NCI-H1092 (cell line): ENCODE measurements at places on chromosomes 4 and X.

- DNase-seq = no peak
These were observed 136.2 kb downstream of the KIT start for GRCh38 chr4:54793856-54794422.

DNA sequence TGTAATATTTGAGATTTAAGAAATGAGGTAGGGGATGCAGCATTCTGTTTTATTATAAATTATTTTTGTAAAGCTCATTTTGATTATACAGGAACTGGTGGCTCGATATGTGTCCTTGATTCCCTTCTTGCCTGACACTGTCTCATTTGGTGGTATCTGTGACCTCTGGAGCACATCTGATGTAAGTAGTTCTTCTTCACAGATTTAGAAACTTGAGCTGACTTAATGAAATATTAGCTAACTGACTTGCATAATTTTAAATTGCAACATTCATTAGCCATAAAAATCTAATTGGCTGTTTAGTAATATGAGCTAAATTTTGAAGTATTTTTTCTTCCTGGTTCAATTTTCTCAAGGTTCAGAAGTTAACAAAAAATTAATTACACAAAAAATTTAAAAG lies 69.1 kb downstream of the FBXL5 start:
- no peak for DNase-seq

- no peak for DNase-seq
These were observed at the start of gene NDNF for GRCh38 chr4:121072224-121073003. NDNF (minus strand) TSS chr4:121072535; CDS start chr4:121045837, 26,698 bp downstream.

DNA sequence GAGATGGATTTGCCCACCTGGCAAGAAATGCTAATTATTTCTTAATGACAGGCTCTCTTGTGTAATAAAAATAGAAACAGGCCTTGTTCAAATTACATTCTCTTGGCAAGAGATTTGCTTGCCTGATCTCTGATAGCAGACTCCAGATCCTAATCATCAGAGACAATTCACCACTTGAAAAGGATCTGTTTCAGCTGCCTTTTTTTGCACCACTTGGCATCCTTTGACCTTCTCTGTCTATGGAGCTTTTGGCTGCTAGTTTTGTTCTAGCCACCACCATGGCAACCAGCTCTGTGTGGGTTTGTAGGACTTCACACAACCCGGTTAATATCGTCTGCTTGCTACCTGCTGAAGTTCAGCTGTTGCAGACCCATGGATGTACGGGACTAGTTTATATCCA lies 241.1 kb upstream of the TLL1 start:
- peak; percentile 95 for DNase-seq

DNA sequence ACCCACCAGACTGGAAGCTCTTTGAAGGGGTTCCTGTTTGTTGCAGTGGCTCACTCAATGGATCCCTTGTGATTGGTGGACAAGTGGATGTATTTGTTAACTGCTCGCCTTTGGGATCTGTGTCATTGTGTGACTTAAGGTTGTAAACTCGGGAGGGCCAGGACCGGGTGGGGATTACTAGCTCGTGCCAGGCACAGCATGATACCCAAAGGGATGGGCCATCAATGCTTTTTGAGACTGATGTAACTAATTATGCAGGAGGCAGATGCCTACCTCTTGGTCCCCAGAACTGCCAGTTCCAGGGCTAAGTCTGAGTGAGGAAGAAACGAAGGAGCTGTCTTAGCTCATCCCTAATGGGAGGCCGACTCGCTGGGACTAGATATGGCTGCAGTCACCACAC lies 27.7 kb downstream of the UTP14A start:
- no peak for DNase-seq

DNA sequence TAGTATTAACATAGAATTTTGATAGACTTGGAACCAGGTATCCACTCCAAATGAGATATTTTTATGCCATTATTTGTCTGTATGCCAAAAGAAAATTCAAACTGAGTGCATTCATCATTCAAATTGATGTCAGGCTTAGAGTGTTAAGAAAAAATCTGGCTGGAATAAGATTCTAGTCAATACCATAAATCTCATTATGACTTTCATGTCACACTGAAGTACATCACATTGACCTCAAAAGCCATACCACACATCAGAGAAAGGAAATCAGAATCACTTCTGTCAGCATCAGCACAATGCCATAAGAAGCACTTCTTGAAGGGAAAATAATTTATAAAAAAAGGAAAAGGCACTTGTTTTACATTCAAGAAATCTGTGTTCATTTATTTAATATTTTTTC lies 119.0 kb upstream of the BMP3 start:
- no peak for DNase-seq

DNA sequence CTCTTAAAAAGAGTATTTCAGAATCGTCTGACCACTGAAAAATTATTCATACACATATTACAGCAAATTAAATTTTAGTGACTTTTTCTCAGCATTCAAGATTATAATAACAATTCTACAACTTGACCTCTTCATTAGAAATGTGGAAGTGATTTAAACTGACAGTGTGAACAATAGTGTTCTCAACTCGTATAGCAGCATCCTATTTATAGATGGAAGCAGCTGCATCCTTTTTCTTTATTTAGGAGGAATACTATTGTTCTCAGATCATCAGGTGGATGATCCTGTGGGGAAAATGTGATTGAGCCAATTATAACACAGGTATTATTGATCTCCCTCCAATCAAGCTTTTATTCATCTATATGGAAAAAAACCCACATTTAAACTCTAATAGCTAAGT lies 56.7 kb downstream of the RAPGEF2 start:
- DNase-seq = no peak

DNA sequence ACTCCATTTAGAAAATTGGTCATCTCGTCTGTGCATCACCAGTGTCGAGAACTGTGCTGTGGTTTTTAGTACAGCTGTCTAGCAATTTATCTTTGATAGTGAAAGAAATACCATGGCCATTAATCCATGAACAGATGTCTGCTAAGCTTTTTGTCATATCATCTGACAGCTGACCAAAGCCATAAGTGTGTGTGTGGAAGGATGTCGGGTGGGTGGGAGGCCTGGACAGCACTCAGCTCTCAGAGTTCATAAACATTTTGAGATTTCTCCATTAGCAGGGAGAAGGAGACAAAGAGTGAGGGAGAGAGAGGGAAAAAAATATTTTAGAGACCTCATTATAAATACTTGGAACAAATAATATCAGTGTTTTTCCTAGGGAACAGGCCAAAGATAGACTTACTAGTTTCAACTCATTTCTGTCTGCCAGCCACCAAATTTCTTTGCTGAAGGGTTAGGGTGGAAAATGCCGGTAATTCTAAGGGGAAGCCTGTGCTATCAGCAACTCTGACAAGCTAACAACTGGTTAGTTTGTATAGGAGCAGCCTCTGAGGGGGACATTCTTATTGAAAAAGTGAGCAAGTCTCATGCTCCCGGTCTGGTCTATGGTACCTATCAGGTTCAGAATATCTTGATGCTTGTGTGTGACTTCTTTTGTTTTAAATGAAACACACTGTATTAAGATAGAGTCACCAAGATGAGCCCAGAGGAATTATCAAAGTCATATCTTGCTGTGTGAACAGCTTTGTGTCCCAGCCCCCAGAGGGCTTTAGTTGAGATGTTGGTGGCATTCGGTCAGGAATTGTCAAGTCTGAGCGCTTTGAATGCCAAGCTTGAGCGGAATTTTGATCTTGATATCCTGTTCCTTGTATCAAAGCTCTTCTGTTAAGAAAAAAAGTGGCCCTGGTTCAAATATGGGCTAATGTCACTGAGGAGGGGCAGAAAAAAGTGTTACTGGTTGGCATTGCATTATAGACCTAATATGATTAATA lies 41.9 kb upstream of the PDLIM3 start:
- DNase-seq = no peak

DNA sequence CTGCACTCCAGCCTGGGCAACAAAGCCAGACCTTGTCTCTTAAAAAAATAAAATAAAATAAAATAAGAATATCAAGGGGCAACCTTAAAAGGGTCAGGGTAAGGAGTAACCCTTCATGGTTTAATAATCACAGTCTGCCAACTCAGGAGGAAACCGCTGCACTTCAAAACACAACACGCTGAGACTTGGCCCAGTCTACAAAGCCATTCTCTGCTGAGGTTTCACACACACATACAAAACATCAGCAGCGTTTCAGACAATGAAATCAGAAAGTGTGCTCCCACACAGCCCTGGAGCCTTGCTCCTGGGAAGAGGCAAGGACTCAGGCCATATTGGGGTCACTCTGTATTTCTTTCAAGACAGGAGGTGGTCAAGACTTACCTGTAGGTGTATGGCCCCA lies 18.3 kb downstream of the SCARB2 start:
- no peak for DNase-seq

- DNase-seq = no peak
These were observed 327.9 kb downstream of the MAPK10 start for GRCh38 chr4:86031927-86032326.

DNA sequence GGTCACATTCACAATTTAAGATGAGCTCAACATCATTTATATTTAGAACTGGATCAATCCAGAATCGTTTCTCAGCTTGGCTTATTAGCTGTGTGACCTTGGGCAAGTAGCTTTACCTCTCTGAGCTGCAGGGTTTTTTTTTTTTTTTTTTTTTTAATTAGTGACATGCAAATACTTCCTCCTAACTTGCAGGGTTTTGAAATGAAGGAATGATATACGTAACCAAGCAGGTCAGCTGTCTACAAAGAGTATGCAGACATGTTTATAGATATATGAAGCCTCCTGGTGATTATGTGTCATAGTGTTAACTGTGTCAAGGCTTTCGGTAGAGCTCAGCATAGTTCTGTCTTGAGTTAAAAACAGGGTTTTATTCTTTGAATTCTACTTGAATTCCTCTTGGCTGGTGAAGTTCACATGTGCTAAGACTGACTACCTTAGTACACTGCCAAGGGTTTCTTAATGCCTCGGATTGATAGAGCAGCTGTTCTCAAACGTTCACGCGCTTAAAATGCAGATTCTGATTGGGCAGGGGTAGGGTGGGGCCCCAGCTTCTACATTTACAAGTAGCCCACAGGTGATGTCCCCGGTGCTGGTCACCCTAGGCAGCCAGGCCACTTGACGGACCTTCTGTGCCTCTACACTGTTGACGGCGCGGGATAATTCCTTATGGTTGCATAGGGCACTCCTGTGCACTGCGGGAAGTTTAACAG lies 654 bp upstream of the STS start:
- no peak for DNase-seq

- no peak for DNase-seq
These were observed 26.9 kb upstream of the CT47C1 start for GRCh38 chrX:119045884-119046283.

DNA sequence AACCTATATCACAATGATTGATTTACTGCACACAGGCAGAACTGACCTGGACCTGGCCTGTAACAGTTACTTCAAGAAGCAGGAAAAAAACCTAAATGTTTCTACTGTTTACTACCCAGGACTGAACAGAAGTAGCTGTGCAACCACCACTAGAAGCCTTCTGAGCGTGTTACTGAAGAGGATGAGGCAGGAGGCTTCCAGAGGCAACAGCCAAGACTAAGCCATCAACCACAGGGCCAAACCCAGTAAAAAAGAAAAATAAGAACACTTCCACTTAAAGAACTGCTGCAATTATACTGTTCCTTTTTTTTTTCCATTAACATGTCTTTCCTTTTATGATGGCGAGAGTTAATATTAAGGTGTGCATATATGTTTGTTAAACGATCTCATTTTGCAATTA lies 29.4 kb upstream of the TTC29 start:
- no peak for DNase-seq

GRCh38 chr4:105119356-105119755 lies 27.3 kb upstream of the TET2 start:
- no peak for DNase-seq

DNA sequence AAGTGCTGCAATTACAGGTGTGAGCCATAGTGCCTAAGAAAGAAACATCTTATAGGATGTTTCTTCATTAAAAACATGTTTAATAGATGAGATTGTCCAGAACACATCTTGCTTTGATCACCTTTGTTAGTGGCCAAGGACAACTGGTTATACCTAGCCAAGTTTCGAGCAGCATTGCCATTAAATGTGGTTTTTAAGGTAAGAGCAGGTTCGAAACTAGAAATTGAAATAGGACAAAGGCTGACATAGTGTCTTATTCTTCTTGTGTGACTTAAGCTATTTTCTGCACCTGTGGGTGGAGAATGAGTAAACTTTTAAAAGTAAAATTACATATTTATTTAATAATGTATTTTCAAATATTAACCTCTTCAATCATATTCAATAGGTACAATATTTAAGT lies 59.0 kb downstream of the RBPJ start:
- no peak for DNase-seq

DNA sequence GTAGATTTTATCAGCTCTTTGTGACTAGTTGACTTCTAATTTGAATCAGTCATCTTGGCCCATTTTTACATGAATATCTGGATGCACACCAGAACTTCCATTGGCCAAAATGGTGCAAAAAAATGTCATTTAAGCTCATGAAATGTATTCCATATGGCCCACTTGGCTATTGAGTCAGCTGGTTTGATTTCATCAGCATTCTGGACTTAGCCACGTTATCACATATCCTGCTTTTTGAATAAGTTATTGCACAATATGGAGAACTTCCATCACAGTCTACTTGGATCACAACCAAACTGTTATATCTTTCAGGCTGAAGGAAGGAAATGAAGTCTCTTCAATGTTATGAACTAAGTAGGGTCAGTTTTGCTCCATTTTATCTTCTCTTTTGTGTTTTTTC lies 640.6 kb downstream of the PCDH7 start:
- no peak for DNase-seq

- no peak for DNase-seq
These were observed 54.6 kb upstream of the HHIP start for GRCh38 chr4:144591401-144591800.

- DNase-seq = no peak
These were observed 13.6 kb upstream of the BOD1L1 start for GRCh38 chr4:13641084-13641483.

- DNase-seq = no peak
These were observed 486 bp downstream of the ABLIM2 start for GRCh38 chr4:8157944-8158709.

DNA sequence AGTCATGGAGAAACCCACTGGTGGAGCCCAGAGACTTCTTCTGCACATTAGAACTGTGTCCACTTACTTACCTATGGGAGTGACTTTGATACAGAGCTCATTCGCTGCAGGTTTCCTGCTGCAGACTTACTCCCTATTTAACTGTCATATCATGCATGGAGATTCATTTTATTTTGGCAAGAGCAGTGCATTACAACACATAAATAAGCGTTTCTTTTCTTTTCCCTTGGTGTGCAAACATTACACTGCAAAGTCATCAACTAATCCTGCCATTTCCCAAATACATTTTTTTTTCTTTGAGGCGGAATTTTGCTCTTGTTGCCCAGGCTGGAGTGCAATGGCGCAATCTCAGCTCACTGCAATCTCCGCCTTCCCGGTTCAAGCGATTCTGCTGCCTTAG lies 230.9 kb upstream of the SFRP2 start:
- no peak for DNase-seq
